HEK293T (cell line): ENCODE measurements at places on chromosomes 5 and 9.

DNA sequence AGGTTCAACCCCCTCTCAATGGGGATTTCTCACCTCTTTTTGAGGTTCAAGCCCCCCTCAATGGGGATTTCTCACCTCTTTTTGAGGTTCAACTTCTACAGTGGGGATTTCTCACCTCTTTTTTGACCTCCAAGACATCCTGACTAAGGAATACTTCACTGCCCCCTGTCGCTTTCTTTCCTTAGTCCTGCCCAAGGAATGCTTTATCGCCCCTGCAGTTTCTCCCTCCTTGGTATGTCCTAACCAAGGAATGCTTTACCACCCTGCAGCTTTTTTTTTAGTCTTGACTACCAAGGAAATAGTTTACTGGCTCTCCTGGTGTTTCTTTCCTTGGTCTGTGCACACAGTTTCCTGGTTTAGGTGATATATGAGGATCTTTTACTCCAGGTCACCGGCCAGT is 9.6 kb upstream of the IRGM start:
- no peak for DNase-seq

- DNase-seq: no peak
Observed at GRCh38 chr5:110916381-110917049, 155.0 kb upstream of the TSLP start.

DNA sequence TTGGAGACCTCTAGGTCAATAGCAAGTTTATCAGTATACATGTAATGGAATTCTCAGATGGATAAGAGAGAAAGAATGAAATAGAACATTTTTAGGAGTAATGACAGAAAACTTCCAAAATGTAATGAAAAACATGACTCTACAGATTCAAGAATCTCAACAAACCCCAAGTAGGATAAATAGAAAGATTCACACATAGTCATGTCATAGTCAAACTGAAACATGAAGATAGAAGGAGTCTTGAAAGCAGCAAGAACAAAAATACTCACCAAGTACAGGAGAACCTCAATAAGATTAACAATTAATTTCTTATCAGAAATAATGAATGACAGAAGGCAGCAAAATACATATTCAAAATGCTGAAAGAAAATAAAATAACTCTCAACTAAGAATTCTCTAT is 164.5 kb downstream of the SPATA31D1 start:
- DNase-seq: no peak

GRCh38 chr9:121651295-121652020 is at the start of gene DAB2IP:
DAB2IP (plus strand) TSS chr9:121651634; CDS start chr9:121651776, 142 bp downstream.
- peak; percentile 79 for DNase-seq

GRCh38 chr9:121700165-121700831 is 48.9 kb downstream of the DAB2IP start:
- DNase-seq: peak; percentile 34

- no peak for DNase-seq
Observed at GRCh38 chr9:125674981-125675973, 31.7 kb downstream of the MAPKAP1 start.

DNA sequence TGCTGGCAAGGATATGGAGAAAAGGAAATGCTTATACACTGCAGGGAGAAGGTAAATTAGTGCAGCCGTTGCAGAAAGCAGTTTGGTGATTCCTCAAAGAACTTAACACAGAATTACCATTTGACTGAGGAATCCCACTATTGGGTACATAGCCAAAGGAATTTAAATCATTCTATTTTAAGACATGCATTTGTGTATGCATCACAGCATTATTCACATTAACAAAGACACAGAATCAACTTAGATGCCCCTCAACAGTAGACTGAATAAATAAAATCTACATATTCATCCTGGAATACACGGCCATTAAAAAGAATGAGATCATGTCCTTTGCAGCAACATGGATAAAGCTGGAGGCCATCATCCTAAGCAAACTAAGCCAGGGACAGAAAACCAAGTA is 510.1 kb upstream of the CDH9 start:
- DNase-seq: no peak

DNA sequence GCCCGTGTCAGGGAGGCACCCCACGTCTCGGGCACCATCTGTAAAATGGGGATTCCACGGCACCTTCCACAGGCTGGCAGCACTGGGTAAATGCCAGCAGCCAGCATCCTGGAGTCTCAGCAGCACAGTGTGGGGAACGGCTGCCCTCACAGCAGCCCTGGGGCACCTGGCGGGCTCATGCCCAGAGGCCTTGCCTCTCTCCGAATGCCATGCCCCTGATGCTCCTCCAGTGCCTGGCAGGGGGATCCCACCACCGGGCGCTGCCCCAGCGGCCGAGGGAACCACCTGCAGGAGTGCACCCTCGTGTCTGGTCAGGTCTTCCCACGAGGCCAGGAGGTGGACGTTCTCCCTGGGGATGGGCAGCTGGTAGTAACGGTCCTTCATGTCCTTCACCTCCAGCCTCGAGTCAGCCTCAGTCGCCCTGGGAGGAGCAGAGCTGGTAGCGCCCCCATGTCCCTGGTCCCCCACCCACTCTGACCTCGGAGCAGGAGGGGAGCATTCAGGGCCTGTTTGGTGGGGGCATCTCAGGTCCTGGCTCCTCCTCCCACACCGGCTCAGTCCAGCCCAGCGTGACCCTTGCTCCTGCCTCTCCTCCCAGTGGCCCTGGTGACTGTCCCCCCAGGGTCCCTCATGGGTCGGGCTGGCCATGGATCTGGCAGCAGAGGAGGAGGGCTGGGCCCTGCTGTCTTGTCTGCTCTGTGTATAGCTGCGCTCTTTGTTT is 49.9 kb upstream of the NRARP start:
- no peak for DNase-seq

DNA sequence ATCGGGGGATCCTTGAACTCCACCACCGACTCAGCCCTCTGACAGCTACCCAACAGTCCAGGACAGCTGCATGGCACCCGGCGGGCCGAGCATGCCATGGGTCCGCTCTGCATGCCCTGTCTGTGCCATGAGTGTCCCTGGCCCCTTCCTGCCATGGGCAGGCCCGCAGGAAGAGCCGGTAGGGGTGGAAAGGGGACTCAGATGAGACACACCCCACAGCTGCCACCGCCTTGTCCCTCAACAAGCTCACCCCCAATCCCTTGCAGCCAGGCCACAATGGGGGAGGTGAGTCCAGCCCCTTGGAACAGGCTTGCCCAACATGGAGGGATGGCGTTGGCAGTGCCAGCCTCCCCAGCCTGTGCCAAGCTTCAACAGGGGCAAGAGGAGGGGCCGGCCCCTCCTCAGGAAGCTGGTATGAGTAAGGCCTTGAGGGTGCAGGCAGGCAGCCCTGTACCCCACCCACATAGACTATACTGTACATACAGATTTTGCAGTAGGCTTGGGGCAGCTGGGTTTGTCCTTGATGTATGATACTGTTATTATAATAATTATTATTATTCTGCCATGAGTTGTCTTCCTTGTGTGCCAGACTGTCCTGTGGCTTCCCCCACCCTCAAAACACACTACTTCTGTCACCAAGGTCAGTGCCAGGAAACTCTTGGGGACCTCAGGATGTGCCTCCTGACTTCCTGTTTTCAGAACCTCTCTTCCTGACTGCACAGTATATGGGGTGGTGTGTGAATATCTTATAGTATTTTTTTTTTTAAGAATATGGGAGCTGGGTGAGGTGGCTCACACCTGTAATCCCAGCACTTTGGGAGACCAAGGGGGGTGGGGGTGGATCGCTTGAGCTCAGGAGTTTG is 12.0 kb upstream of the SLC34A1 start:
- no peak for DNase-seq

DNA sequence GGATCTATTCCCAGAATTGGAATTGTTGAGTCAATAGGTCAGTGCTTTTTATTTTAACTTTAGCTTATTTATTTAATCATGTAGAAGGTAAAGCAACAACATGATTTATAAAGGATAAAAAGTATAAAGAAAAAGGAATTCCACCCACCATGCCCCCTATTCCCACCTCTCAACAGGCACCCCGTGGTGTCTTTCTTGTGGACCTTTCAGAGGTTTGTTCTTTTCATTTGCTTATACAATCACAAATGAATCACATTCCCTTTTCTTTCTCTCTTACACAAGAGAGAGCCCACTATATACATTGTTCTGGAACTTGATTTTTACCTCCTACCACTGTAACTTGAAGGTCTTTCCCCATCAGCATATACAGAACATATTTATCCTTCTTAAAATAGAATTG is 37.2 kb upstream of the SMIM32 start:
- no peak for DNase-seq

GRCh38 chr9:31574006-31574765 is 810.3 kb upstream of the ACO1 start:
- DNase-seq: no peak

- no peak for DNase-seq
Observed at GRCh38 chr9:110765926-110766325, 97.3 kb downstream of the MUSK start.

DNA sequence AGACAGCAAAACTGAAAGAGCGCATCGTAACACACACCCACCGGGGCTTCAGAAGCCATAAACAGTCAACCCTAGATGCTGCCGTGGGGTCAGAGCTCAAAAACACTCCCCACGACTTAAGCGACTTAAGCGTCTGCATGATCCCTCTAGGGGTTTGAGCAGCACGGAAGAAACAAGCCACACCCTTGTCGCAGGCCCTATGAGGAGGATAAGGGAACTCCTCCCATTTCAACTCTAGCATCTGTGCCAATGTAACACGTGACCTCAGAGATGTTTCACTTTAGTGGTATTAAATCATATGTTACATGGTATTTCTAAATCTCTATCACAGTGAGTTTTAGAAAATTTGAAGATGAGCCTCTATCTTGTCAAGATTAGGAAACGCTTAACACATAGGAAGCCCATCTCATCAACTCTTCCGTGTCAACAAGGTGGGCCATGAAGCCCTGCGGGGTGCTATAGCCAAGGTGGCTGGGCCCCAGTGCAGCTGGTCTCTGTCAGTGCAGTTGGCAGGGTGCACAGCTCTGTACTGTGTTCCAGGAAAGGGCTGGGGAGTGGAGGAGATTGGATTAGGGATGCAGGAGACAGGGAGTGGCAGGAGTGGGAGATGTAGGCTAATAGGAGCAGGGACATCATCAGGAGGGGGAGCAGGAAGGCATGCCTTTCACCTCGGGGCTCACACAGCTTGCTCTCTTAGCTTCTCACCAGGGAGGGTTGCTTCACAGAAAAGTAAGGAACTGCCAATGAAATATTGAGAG is 33.1 kb downstream of the ZCCHC9 start:
- DNase-seq: no peak

GRCh38 chr5:137856916-137857862 is 10.5 kb upstream of the MYOT start:
- DNase-seq: no peak

GRCh38 chr9:77271023-77271690 is 93.8 kb downstream of the VPS13A start:
- no peak for DNase-seq

DNA sequence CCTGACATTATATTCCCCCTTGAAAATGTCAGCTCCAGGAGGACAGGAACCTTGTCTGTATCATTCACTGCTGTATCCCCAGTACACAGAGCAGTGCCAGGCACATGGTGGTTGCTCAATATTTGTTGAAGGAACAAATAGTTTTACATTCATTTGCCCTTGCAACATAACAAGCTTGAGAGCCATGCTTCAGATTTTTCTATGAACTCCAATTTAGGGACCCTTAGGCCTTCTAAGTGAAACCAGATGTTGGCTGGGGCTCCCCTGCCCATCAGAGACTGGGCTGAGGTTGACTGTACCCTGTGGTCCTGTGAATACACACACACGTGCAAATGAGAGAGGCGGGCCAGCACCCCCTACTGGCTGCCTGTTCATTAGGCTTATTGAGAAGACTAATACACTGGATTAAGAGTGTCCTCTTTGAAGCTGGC is 214.9 kb upstream of the WWC1 start:
- DNase-seq: peak; percentile 34

- no peak for DNase-seq
Observed at GRCh38 chr9:97903177-97903576, 19.1 kb downstream of the TRMO start.

GRCh38 chr9:84969084-84969483 is 299.6 kb downstream of the NTRK2 start:
- no peak for DNase-seq

DNA sequence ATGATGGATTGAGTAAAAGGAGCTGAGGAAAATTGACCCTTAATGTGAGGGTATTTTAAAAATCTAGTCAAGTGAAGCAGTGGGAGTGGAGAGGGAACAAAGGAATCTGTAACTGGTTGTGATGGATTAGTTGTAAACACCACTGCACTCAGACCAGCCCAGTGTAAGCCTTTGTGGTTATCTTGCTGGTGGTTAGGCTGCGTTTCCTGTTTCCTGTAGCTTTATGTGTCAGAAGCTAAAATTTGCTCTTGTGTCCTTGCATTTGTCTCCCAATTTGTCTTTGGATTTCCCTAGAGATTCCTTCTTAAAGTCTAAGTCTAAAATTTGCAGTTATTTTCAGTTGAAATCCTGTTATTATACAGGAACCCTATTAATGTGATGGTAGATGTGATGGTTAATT is 6.3 kb downstream of the IFNA21 start:
- DNase-seq: no peak

DNA sequence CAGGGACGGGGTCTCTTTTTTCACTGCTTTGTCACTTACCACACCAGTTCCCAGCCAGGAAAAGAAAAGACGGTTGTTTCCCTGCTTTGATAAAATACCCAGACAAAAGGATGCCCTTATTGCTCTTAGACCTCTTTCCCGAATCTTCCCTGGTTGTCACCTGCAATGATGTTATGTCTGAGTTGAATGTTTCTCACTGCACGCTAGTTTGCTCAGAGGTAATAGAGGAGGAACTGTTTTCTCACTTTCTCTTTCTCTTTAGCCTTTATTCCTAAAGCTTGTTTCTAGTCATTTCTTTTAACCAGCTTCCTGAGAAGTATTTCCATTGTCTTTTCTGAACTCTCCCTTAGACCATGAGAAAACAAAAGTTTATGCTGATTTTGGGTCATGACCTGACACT is 32.9 kb downstream of the ACER2 start:
- DNase-seq: no peak

GRCh38 chr5:74028976-74029375 is 403.0 kb downstream of the ARHGEF28 start:
- no peak for DNase-seq

- DNase-seq: no peak
Observed at GRCh38 chr9:33800886-33801285, 5.5 kb downstream of the PRSS3 start.

DNA sequence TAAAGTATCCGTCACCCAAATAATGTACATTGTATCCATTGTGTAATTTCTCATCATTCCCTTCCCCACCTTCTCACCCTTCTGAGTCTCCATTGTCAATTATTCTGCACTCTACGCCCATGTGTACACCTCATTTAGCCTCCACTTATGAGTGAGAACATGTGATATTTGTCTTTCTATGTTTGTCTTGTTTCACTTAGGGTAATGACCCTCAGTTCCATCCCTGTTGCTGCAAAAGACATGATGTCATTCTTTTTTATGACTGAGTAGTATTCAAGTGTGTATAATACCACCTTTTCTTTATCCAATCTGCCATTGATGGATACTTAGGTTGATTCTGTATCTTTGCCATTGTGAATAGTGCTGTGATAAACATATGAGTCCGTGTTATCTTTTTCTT is 4.9 kb upstream of the SPATA31C2 start:
- no peak for DNase-seq

GRCh38 chr5:68332556-68332955 is 117.0 kb downstream of the PIK3R1 start:
- no peak for DNase-seq
